RKO (cell line): ENCODE measurements at places on chromosomes 2 and 18.

DNA sequence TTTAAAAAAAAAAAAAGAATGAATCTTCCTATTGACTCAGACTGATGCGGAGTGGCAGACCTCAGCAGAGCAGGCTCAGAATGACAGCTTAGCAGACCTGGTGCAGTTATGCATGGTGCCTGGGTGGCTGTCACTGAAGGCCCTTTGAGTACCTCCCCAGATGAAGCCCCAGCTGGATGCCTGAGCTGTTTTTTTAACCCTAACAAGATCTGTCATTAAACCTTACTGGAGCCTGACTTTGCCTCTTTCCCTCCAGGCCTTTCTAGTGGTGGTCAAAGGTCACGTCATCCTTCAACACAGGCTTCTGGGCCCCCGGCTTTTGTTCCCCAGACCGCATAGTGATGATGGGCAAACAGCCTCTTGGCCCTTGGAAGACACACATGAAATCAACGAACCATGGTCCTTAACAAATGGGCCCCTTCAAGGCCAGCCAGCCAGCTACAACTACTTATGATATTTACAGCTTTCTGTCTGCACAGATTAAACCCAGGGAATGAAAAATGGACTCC is 138.3 kb upstream of the CYP1B1 start:
- DNase-seq: no peak

GRCh38 chr2:63572001-63572400 is 16.3 kb downstream of the WDPCP start:
- DNase-seq: no peak

- no peak for DNase-seq
Measured at GRCh38 chr2:1730015-1730927, 14.0 kb downstream of the PXDN start.

DNA sequence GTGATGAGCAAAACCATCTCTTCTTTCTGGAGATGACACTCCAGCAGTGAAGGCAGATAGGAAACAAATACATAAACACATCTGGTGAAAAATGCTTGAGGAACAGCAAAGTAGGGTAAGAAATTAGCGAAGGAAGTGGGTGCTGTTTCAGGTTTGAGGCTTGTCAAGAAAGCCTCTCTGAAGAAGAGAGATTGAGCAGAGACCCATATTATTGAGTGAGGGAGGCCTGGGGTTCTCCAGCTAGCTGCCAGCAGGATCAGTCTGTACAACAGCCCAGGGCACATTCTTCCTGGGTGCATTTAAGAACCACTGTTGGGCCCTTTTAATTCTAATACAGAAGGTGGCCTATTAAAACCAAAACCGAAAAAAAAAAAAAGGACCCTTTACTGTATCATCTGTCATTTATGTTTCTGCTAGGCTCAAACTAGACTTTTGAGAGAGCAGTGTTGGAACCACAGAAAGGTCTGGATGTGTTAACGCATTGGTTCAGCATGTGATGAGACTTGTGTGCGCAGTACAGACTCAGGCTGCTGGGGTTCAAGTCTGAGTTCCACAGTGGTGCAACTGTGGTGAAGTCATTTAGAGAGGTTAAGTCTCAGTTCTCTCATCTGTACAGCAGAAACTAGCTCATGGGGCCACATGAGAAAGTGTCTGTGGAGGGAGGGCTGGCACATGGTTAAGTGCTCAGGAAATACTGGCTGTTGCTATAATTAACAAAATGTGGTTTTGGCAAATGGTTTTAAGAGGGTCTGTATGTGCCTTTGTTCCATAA is 28.9 kb downstream of the MGAT5 start:
- no peak for DNase-seq

- peak; percentile 50 for DNase-seq
Measured at GRCh38 chr2:174603280-174603679, 5.7 kb upstream of the WIPF1 start.

- DNase-seq: no peak
Measured at GRCh38 chr18:425106-425745, 75.3 kb downstream of the COLEC12 start.

GRCh38 chr2:131004446-131005209 is 88.6 kb downstream of the FAM168B start:
- no peak for DNase-seq

GRCh38 chr2:43469713-43470112 is 126.1 kb downstream of the THADA start:
- no peak for DNase-seq

- DNase-seq: no peak
Measured at GRCh38 chr2:186328838-186329237, 157.2 kb upstream of the ZC3H15 start.

- peak; percentile 34 for DNase-seq
Measured at GRCh38 chr2:190121971-190122370, 59.4 kb upstream of the MSTN start.

GRCh38 chr18:33711514-33711913 is 133.5 kb downstream of the ASXL3 start:
- DNase-seq: no peak

- no peak for DNase-seq
Measured at GRCh38 chr2:230949966-230950873, 25.2 kb upstream of the GPR55 start.

GRCh38 chr18:21486905-21487437 is 113.5 kb downstream of the ESCO1 start:
- DNase-seq: no peak

DNA sequence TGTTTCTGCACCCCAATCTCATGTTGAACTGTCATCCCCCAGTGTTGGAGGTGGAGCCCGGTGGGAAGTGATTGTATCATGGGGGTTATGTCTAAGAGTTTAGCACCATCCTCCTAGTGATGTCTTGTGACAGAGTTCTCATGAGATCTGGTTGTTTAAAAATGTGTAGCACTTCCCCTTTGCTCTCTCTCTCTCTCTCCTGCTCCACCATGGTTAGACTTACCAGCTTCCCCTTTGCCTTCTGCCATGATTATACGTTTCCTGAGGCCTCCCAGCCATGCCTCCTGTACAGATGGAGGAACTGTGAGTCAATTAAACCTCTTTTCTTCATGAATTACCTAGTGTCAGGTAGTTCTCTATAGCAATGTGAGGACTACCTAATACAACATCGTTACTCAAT is 396.9 kb upstream of the LRATD1 start:
- DNase-seq: no peak

DNA sequence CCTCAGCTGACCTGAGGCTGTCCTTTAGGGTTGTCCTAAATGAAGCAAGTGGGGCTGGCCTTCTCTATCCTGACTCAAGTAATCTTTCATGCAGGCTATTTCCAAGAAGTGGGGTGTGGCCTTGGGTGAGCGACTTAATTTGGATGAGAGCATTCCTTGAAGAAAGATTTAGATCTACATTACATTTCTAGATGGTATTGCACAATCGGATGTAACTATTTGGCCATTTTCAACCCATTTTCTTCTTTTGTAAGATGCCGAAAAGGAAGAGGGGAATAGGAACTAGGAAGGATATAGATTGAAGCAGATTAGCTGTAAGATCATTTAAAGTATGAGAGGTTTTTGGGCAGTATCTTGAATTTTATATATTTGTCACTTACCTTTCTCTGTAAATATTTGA is 746.3 kb downstream of the MBD2 start:
- DNase-seq: no peak

- no peak for DNase-seq
Measured at GRCh38 chr18:75365837-75366236, 61.7 kb downstream of the SMIM21 start.

DNA sequence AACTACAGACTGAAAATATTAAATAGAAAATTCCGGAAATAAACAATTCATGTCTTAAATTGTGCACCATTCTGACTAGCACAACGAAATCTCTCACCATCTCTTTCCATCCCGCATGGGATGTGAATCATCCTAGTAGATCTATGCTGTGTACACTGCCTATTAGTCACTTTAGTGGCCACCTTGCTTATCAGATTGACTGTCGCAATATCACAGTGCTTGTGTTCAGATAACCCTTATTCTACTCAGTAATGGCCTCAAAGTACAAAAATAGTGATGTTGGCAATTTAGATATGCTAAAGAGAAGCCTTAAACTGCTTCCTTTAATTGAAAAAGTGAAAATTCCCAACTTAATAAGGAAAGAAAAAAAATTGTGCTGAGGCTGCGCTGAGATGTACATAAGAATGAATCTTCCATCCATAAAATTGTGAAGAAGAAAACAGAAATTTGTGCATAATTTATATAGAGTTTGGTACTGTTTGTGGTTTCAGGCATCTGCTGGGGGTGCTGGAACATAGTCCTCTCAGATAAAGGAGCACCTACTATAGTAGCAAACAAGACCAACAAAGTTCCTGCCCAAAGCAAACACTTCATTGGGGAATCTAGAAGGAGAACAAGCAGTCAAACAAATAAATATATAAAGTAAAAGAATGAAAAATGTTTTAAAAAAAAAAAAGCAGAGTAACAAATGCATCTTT is 12.0 kb downstream of the PSMD1 start:
- peak; percentile 81 for DNase-seq
